Testis (tissue), 5 donors: ENCODE measurements at places on chromosomes 6 and 20.

DNA sequence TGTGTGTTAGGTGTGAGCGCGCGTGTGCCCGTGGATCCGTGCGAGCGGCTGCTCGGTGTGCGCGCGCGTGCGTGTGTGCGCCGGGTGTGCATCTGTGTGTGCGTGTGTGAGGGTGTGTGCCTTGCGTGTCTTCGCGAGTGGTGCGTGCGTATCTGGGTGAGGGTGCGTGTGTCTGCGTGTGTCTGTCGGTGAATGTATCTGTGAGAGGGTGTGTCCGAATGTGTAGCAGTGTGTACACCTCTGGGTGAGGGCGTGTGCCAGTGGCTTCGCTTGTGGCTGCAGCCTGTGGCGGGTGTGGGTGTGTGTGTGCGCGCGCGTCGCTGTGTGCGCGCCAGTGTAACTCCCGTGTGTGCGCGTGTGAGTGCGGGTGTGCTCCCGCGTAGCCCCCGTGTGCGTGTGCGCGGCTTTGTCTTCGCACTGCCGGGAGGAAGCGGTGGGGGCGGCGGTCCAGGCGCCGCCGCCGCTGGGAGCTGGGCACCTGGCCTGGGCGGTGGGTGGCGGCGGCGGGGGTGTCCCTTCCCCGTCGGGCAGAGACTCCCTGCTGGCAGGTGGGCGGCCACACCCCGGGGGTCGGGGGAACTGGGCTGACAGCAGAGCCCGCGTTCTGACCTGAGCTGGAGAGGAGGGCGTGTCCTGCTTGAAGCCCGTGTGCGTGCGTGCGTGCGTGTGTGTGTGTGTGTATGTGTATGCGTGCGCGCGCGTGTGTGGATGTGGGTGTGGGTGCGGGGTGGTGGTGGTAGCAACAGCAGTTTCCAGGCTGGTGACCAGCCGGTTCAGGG is 61.3 kb upstream of the EPB41L1 start:
- DNase-seq: peak; percentile 62
- peaks cover 16% of the 10 kb centered on the region for H3K4me1 ChIP-seq
- no peaks in the 10 kb centered on the region for H3K27me3 ChIP-seq

DNA sequence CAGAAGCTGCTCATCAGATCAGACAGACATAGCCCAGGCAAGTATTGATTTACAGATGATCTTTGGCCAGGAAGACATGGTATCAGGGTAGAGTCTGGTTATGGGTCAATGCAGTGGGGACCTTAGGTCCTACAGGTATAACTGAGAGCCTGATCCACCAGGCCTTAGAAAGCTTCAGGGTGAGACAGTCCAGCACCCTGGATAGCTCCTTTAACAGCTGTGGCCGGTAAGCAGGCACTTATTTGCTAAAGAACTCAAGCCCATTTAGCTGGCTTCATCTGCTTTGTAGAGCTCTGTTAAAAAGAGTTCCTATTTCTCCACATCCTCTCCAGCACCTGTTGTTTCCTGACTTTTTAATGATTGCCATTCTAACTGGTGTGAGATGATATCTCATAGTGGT is 39.6 kb downstream of the ESR1 start:
- peak; percentile 22 for DNase-seq
- no peaks in the 10 kb centered on the region for H3K27me3 ChIP-seq
- H3K36me3 ChIP-seq: no peaks in the 10 kb centered on the region

DNA sequence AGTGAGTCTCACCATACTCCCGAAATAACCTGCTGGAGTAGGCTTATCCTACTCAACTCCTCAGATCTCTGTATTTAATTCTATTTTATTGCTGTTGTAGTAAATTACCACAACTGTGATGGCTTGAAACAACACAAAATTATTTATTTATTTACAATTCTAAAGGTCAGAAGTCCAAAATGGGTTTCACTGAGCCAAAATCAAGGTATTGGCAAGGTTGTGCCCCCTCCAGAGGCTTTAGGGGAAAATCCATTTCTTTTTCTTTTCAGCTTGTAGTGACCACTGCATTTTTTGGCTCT is 869 bp upstream of the SLC17A2 start:
- H3K36me3 ChIP-seq: no peaks in the 10 kb centered on the region
- no peak overlapping the region for H3K4me3 ChIP-seq
- no peak overlapping the region for H3K27ac ChIP-seq
- no peaks in the 10 kb centered on the region for H3K27me3 ChIP-seq
- no peaks in the 10 kb centered on the region for H3K4me1 ChIP-seq

DNA sequence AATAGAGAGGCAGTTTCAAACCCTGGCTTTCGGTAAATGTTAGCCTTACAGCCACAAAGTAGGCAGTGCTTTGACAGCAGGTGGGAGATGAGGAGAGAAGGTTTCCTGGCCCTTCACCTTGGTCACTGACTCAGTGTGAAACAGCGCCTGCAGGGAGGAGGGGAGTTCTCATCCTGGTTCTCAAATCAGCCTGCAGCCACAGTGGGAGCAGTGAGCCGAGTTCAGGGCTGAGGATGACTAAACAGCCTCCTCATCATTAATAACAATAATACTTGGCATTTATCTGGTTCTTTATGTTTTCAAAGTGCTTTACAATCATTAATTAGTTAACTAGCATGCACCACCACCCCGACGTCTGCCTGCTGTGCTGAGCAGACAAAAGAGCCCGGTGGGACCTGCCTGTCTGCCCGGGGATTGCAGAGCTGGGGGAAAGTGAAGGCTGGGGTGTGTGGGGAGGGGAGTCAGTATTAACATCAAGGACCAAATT is 59.6 kb downstream of the PRDM1 start:
- H3K4me1 ChIP-seq: no peaks in the 10 kb centered on the region
- H3K27me3 ChIP-seq: no peaks in the 10 kb centered on the region
- no peak overlapping the region for H3K27ac ChIP-seq
- DNase-seq: no peak
- no peak overlapping the region for H3K4me3 ChIP-seq

DNA sequence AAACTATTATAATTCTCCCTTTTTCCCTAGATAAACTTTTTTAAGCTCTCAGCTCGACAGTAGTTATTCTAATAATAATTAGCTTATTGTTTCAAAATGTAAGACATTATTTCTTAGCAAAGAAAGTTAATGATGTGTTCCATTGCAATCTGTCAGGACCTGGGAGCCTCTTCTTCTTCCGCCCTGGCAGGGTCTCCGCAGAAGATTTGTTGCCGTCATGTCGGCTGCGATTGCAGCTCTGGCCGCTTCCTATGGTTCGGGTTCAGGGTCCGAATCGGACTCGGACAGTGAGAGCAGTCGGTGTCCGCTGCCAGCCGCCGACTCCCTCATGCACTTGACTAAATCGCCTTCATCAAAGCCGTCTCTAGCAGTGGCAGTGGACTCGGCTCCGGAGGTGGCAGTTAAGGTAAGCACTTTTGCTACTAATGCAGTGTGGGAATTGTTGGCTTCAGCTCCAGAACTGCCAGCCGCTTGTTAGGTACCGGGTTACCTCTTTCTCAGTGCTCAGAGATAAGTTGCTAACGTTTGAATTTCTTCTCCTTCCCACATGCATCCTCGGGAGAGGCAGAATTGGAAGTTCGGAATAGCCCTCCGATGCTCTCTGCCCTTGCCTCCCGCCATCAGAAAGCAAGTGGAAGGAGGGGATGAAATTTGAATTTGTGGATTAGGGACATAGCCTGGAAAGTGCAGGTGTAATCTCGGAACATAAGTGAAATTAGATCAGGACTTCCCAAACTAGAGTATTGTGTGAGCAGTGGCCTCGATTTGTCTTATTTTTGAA is at the start of gene CDC40:
Gene CDC40, plus strand, starts transcription at position 200 of the 781 bp plus-strand sequence. Its CDS starts 18 bp downstream, at position 218.
- H3K27me3 ChIP-seq: no peaks in the 10 kb centered on the region
- peak within 1 kb of the TSS; percentile 80 for H3K4me3 ChIP-seq
- peaks cover 30% of the 10 kb centered on the region for H3K4me1 ChIP-seq
- no peaks in the 10 kb centered on the region for H3K36me3 ChIP-seq
- peak within 1 kb of the TSS; percentile 92 for H3K27ac ChIP-seq

GRCh38 chr6:151143806-151144205 is 96.0 kb upstream of the AKAP12 start:
- no peak overlapping the region for H3K4me3 ChIP-seq
- DNase-seq: no peak
- no peaks in the 10 kb centered on the region for H3K36me3 ChIP-seq
- H3K4me1 ChIP-seq: peaks cover 40% of the 10 kb centered on the region
- peak overlapping the region; percentile 29 for H3K27ac ChIP-seq

DNA sequence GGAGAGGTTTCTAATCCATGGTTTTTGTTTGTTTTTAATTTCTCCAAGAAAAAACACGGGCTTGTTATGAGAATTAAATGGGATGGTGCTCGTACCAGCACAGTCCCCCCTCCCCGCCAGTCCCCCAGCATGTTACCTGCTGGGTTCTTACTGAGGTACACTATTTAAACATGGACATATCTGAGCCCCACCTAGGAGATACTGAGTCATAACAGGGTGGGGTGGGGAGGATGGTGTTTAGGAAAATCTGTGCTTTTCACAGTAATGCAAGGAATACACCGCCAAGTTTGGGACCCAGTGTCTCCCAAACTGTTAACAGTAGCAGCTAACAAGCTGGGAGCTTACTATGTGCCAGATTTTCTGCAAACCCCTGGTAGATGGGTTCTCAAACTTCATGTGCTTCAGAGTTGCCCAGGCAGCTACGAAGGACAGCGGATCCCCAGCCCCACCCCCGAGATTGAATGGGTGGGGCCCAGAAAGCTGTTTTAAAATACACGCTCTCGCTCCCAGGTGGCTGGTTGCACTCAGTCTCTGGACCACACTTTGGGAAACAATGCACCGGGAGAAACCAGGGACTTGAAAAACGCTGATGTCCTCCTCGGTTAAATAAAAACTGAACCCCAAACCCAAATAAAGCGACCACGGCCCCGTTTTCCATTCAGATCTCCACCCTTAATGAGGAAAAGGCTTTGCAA is 995 bp downstream of the ZFP64 start:
- H3K36me3 ChIP-seq: no peaks in the 10 kb centered on the region
- peak overlapping the region; percentile 86 for H3K4me3 ChIP-seq
- H3K4me1 ChIP-seq: no peaks in the 10 kb centered on the region
- no peaks in the 10 kb centered on the region for H3K27me3 ChIP-seq
- DNase-seq: peak; percentile 44
